Naive B cell (primary cell): ENCODE measurements at places on chromosomes 7 and 10. TPM values are rescaled to one million over a fixed set of nuclear protein-coding genes. Genes with fewer than 3 reads are reported as not detected.

Gene MMD2
- not detected for polyA plus RNA-seq

Gene SPDYE6
- 0.41 TPM for polyA plus RNA-seq

Gene PILRA
- 0.92 TPM for polyA plus RNA-seq

Gene C10orf105
- not detected for polyA plus RNA-seq

Gene LIPN
- polyA plus RNA-seq = not detected

Gene ECHDC3
- 1.1 TPM for polyA plus RNA-seq

Gene MAT1A
- polyA plus RNA-seq = not detected

Gene TMEM236
- not detected for polyA plus RNA-seq

Gene AEBP1
- 5.6 TPM for polyA plus RNA-seq

Gene SPAM1
- polyA plus RNA-seq = not detected

Gene CDNF
- 2.4 TPM for polyA plus RNA-seq

Gene PRDX3
- polyA plus RNA-seq = 32.2 TPM
